ENCODE measurements at places on chromosomes 2 and 18. TPM values are rescaled to one million over a fixed set of nuclear protein-coding genes. Genes with fewer than 3 reads are reported as not detected.

Gene UPP2
- total RNA-seq: not detected

Gene OR6B3
- total RNA-seq: not detected

Gene L3MBTL4
- total RNA-seq: 0.80 TPM

Gene DBI
- total RNA-seq: 43.0 TPM

Gene SLC14A1
- total RNA-seq: 9.8 TPM

Gene ZNF396
- total RNA-seq: 0.30 TPM

Gene C2orf78
- not detected for total RNA-seq

Gene ZBTB7C
- total RNA-seq: not detected

Gene RSAD2
- 4.7 TPM for total RNA-seq

Gene CHRND
- not detected for total RNA-seq

Gene PLB1
- total RNA-seq: 2.2 TPM

Gene POTEI
- not detected for total RNA-seq

GRCh38 chr18:45012286-45012685, 331.6 kb downstream of the SETBP1 start:
- DNase-seq: no peak

DNA sequence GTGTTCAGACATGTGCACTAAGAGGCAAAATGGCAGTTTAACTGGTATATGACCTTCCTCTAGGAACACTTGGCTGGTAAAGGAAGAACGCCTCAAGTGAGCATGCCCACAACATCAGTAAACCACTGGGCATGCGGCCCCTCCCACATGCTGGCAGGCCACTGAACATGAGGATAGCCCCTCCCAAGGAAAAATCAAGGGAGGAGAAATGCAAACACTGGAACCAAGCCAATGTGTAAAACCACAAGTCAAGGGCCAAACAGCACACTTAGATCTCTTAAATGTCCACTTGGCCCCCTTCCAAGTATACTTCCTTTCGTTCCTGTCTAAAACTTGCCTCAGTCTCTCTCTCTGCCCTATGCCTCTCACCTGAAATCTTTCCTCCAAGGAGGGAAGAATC, 980.8 kb downstream of the TSN start:
- DNase-seq: no peak

GRCh38 chr2:167293172-167293781, 405.0 kb downstream of the XIRP2 start:
- DNase-seq: no peak

- DNase-seq: no peak
Observed at GRCh38 chr2:17719562-17720371, 33.8 kb downstream of the SMC6 start.

DNA sequence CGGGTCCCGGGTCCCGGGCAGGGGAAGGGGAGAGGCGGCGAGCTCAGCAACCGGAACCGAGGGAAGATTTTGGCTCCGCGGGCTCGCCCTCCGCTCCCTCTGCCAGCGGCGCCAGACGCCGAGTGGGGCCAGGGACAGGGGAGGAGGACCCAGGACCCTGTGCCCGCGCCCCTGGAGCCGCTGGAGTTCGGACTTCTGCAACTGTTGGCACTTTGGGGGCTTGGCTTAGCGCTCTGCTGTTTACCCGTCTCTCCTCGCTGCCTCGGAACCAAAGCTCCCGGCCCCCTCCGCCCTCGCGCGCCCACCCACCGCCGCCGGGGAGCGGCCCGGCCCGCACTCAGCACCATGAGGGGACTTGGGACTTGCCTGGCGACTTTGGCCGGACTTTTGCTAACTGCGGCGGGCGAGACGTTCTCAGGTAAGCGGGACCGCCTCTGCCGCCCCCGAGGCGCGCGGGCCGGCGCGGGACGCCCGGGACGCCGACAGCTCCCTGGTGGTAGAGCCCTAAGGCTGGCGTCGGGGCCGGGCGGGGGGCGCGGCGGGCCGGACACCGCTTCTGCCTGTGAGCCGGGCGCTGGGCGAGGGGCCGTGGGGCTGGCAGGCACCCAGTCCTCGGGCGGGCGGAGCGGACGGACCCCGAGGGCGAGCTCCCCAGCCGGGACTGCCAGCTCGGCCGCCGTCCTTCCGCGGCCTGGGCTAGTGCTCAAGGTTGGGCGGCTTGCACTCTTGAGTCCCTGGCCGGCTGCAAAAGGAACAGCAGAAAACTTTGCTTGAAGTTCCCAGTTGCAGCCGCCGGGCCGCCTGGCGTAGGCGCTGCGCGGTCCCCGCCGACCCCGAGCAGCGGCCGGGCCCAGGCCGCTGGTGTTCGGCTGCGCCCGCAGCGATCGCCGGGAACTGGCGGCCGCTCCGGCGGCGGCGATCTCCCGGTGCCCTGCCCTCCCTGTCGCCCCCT, 634 bp downstream of the PTPRM start:
- DNase-seq: peak; percentile 8

- DNase-seq: no peak
Observed at GRCh38 chr2:162826921-162827320, 11.6 kb downstream of the KCNH7 start.

- DNase-seq: no peak
Observed at GRCh38 chr2:28975671-28976070, 5.4 kb upstream of the TOGARAM2 start.

GRCh38 chr2:239249048-239249447, 151.8 kb downstream of the HDAC4 start:
- no peak for DNase-seq

DNA sequence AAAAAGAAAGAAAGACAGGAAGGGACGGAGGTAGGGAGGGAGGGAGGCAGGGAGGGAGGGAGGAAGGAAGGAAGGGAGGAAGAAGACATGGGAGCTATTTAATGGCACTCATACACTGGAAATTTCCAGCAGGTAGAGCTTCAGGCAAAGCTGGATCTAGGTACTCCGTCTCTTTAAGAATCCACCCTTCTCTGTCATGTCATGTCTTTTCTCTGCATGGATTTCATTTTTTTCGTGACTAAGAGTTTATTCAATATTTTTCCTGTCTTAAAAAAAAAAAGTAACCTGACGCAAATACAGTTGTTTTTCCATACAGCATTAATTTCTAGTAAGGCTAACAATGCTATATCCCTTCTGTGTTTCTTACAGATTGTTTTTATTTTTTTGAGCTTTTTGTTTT, 56.3 kb upstream of the MCFD2 start:
- DNase-seq: no peak

DNA sequence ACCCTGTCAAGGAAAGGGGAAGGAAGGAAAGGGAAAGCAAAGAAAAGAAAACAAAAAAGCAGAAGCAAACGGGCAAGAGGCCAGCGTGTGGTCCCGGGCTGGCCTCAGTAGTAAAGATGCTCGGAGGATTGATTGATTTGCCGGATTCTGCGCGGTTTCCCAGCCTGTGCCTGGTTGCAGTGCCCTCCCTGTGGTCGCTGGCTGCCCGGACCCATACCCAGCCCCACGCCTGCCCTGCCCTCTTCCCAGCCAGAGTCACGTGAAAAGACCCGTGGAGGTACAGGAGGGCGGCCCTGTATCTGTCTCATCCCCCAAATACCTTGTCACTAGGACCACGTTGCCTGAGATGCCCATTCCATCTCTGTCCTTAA, 55.1 kb upstream of the IMP4 start:
- no peak for DNase-seq

DNA sequence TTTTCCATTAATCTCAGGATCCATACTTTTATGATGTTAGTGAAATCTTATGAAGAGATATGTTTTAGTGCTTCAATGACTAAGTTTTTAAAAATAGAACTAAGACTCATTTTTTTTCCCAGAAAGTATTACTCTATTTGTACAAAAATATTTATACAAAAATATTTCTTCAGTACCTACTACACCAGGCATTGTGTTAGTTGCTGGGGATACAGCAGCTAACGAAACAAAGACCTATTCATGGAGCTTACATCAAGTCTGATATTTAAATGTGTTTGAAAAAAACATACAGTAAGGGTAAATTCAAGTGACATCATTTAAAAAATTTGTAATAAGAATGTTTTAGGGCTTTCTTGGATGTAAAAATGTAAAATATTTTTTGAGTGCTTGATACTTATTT, 11.6 kb downstream of the VAPA start:
- DNase-seq: no peak

- no peak for DNase-seq
Observed at GRCh38 chr2:12017499-12018157, 271.2 kb downstream of the LPIN1 start.

GRCh38 chr2:228875152-228875900, 395.8 kb downstream of the PID1 start:
- DNase-seq: no peak

GRCh38 chr2:43210467-43211303, 15.7 kb downstream of the ZFP36L2 start:
- no peak for DNase-seq

DNA sequence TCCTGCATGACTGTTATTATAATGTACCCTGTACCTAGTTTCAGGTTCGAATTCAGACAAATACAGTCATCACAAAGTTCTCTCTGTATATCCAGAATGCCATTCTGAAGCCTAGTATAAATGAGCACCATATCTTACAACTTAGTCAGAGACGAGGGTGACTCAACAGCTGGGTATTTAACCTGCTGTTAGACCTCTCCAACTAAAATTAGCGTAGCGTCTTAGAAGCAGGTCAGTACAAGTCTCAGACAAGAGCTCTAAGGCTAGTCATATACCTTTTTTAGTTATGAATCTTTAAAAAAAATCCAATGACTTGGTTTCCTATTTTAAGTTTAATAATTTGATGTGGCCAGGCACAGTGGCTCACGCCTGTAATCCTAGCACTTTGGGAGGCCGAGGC, 74.1 kb downstream of the CABYR start:
- no peak for DNase-seq

DNA sequence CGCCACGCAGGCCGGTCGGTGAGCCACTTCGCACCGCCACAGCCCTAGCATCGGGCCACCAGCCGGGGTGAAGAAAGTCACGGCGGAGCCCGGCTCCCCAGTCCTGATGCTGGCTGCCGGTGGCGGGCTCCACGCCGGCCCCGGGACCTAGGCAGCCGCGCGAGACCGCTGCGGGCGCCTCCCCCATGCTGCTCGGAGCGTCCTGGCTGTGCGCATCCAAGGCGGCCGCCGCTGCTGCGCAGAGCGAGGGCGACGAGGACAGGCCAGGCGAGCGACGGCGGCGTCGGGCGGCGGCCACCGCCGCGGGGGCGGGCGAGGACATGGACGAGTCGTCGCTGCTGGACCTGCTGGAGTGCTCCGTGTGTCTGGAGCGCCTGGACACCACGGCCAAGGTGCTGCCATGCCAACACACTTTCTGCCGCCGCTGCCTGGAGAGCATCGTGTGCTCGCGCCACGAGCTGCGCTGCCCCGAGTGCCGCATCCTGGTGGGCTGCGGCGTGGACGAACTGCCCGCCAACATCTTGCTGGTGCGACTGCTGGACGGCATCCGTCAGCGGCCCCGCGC, 433 bp downstream of the SH3RF3 start:
- no peak for DNase-seq

DNA sequence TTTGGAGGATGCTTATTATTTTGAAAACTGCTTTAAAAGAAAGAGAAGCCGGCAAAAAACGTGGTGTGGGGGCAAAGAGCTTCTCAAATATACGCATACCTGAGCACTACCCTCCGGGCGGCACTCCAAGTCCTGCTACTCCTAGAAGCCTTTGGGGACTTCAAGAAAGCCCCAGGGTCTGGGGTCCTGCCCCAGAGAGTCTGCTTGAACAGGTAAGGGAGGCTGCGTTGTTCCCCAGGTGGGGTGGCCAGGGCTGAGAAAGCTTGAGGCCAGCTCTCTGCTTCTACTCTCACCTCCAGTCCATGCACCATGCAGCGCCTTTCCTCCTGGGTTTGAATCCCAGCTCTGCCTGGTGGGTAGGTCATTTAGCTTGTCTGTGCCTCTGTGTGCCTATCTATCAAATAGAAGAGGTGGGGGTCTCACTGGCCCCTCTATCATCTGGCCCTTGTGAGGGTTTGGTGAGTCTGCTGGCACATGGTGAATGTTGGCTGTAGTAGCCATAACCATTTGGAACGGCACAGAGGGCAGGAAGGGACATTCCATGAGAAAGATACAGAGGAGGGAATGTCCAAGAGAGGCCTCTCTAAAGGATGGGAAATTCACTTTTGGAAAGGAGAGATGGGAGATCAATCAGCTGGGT, 19.5 kb downstream of the MALL start:
- no peak for DNase-seq

GRCh38 chr2:81870119-81870518, 1565.6 kb upstream of the LRRTM1 start:
- no peak for DNase-seq

DNA sequence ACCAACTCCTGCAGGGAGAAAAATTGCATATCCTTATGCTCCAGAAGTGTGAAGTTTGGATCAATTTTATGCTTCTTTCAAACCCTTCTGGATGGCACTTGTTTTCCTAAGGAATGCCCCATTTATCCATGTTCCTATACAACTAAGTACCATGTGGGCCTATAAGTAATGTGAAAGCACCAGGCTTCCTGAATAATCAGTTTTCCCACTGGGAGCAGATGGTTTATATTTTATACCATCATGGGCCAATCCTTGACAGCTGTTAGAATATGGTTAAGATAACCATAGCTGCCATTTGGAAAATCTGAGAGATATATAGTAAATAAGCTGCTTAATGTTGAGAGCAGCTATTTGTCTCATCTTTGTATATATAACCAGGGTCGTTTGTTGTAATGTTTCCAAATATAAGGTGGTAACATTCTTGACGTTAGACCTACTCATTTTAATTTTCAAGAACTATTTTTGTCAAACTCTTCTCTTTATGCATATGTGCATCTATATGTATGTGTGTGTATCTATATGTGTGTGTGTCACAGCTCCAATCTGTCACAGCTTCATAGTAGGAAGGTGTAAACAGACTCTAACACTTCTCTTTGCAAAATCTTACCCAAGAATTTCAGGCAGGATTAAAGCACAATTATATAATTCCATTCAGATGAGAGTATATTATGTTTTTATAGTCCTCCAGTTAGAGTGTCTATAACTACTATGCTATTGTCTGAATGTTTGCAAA, 458.7 kb upstream of the GCFC2 start:
- no peak for DNase-seq

- no peak for DNase-seq
Observed at GRCh38 chr2:167843217-167843616, 404.2 kb downstream of the STK39 start.

DNA sequence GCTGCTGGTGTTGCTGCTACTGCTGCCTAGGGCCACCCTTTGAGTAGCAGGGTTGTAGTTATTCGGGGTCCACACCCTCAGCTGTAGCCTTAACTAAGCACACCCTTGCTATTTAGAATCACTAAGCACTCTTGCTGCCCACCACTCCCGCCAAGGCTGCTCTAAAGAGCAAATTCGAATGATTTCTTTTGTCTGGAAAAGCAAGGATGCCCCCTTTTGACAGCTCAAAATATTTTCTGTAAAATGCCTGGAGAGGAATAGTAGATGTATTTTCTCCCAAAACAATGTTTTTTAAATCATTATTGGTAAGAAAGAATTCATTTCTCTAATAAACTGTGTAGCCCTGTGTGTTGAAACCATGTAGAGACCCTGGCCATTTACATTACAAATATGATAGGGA, 80.8 kb upstream of the PAPOLG start:
- DNase-seq: no peak

GRCh38 chr2:176280867-176281658, 11.8 kb downstream of the MTX2 start:
- DNase-seq: no peak

DNA sequence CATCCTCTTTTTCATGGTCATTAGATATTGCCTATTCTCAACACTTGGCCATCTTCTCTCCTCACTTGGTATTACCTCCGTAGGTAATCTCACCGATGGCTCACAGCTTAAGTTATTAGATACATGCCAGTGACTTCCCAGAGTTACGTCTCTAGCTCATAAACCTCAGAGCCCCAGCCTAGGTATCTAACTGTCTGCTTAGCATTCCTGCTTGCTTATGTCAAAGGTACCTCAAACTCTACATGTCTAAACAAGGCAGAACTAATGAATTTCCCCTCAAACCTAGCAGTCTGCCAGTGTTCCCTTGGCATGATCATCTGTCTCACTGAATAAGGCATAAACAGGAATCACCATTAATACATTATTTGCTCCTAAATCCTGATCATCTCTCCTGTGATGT, 27.7 kb upstream of the ZNF638 start:
- DNase-seq: no peak
